Spinal cord (tissue), 10 donors: ENCODE measurements at places on chromosomes 5 and 9. TPM values are rescaled to one million over a fixed set of nuclear protein-coding genes. Genes with fewer than 3 reads are reported as not detected.

Gene ECSCR
- 25.4 TPM for polyA plus RNA-seq

Gene IL31RA
- 0.17 TPM for polyA plus RNA-seq

Gene EPB41L4A
- polyA plus RNA-seq, result 23.4 TPM

Gene PITX1
- polyA plus RNA-seq, result not detected

Gene SUSD3
- polyA plus RNA-seq, result 3.1 TPM

Gene TMEM174
- polyA plus RNA-seq, result 0.14 TPM

Gene NSA2
- 106 TPM for polyA plus RNA-seq

Gene NR4A3
- 8.4 TPM for polyA plus RNA-seq

Gene TMED9
- 147 TPM for polyA plus RNA-seq

Gene MLANA
- polyA plus RNA-seq, result 0.49 TPM

Gene OCLN
- 6.1 TPM for polyA plus RNA-seq

Gene FOXD4L5
- polyA plus RNA-seq, result 1.5 TPM

Gene C8G
- polyA plus RNA-seq, result 1.7 TPM

Gene SLC22A4
- 7.9 TPM for polyA plus RNA-seq

Gene MYMK
- 0.26 TPM for polyA plus RNA-seq

Gene RAB3C
- 77.6 TPM for polyA plus RNA-seq

Gene ARHGEF37
- polyA plus RNA-seq, result 5.6 TPM

Gene C9
- 0.08 TPM for polyA plus RNA-seq

Gene GAPT
- polyA plus RNA-seq, result 0.38 TPM

Gene PCDHA2
- 4.6 TPM for polyA plus RNA-seq
